ENCODE measurements at places on chromosomes 3 and 15.

GRCh38 chr3:145776782-145777408, 384.1 kb downstream of the PLOD2 start:
- peak; percentile 48 for DNase-seq

DNA sequence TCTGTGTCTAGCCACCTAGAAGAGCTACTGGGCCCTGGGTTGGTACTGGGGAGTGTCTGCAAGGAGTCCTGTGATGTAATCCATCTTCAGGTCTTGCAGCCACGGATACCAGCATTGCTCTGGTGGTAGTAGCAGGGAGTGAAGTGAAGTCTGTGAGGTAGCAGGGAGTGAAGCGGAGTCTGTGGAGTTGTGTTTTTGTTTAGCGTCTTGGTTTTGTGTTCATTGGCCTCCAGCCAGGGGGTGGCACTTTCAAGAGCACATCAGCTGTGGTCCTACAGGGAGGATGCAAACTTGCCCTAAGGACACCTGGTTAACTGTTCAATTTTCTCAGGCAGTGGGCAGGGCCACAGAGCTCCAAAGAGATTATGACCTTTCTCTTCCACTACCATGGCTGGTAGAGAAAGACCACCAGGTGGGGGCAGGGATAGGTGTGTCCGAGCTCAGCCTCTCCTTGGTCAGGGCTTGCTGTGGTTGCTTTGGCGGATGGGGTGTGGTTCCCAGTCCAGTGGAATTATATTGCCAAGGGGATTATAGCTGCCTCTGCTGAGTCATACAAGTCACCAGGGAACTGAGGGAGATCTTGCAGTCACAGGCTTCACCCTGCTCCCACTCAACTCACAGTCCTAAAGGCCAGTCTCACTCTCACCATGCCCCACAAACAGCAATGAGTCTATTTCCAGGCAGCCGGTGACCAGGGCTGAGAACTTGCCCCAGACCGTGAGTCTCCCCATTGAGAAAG, 424.7 kb downstream of the ZBBX start:
- DNase-seq: no peak

GRCh38 chr15:69896606-69897005, 201.1 kb downstream of the TLE3 start:
- no peak for DNase-seq

DNA sequence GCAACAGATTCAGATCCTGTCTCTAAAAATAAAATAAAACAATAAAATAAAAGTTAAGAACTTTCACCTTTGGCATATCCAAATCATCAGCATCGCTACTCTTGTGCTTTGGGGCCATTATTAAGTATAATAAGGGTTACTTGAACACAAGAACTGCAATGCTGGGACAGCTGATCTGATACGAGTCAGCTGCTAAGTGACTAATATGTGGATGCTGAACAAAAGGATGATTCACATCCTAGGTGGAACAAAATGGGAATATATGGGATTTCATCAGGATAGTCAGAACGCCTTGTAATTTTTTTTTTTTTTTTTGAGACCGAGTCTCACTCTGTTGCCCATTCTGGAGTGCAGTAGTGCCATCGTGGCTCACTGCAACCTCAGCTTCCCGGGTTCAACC, 29.7 kb downstream of the BUB1B start:
- DNase-seq: no peak

DNA sequence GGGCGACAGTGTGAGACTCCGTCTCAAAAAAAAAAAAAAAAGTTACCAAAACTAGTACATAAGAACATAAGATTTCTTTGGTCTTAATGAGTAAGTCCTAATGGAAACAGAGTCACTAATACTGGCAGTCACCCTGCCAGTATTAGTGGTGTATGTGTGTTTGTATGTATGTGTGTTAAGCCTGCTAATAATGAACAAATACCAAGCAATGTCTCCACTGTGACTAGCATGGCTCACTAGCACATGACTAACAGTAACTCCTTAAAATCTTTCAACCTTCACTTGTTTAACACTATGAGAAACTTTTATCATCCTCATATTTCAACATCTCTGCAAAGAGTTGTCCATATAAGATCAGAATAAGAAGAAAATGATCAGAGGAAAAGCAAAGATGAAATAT, 231.0 kb upstream of the ATP11B start:
- DNase-seq: no peak

GRCh38 chr15:51775967-51776816, 24.8 kb downstream of the TMOD2 start:
- DNase-seq: peak; percentile 68

DNA sequence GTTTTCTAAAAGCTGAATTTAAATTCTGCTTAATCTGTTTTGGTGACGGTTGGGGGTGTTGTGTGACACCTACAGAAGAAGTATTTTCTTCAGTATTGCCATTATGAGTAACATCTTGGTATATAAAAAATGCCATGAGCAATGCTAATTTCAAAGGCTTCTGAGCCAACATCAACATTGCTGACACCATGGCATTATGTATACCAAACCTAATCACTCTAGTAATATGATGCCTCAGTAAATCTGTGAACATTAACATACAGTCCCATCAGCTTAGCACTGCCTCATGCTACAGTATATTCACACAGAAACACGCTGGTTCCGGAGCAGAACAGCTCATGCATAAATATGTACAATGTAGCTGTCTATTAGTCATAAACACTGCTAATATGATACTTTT, 75.8 kb downstream of the ZPLD1 start:
- no peak for DNase-seq

GRCh38 chr15:46872981-46873330, 844.3 kb upstream of the SEMA6D start:
- no peak for DNase-seq

DNA sequence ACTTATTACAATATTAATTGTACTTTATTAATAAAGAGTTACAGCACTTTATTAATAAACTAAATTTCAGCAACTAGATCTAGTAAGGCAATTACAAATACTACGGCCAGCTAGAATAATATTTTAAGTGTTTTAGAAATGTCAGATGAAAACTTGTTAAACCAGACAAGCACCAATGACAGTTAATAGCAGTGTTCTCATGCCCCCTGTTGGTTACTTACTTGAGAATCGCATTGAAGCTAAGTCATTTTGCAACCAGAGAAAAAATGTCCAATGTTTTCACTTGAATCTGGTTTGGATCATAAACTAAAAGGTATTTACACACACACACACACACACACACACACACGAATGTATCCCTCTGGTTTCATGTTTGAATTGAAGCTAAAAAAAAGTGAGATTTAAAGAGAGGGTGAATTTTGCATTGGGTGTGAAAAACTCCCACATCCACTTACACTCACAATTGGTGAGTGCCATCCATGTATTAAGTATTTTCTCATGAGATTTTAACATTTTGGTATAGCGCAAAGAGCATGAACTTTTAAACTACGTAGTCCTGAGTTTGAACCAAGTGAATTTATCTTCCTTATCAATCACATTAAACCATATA, 347.7 kb downstream of the ZBBX start:
- DNase-seq: peak; percentile 27

- no peak for DNase-seq
Measured at GRCh38 chr3:147246906-147247305, 159.4 kb downstream of the ZIC4 start.

DNA sequence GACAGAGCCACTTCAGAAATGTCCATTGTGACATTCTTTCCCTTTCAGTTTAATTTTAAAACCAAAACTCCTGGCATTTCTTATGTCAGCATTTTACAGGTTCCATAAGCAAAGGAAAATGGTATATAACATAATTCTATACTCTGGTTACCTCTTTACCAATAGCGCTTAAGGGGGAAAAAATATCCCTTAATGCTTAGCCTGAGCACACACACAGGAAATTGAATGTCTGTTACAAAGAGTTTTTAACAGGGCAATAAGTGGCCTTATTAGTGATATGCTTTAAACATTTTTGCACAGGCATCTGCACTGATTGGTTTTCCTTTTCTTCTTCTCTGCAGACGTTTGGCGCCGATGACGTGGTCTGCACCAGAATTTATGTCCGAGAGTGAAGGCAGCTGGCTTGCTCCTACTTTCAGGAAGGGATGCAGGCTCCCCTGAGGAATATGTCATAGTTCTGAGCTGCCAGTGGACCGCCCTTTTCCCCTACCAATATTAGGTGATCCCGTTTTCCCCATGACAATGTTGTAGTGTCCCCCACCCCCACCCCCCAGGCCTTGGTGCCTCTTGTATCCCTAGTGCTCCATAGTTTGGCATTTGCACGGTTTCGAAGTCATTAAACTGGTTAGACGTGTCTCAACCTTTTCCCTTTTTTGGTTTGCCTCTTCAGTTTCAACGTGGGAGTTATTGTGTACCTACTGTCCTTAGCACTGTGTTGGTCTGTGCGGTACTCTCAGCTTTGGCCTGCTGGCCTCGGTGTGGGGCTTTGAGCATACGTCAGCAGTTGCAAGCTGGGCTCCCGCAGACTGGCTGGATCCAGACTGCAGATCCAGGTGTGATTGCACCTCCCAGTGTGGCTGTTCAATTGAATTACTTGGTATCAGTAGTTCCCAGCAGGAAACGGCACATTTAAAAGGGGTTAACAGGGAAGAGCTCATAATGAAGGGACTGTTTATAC, 7.7 kb downstream of the CRABP1 start:
- DNase-seq: no peak

GRCh38 chr15:90004252-90004651, 3.1 kb downstream of the ZNF710 start:
- no peak for DNase-seq

- no peak for DNase-seq
Measured at GRCh38 chr3:127410137-127410488, 122.3 kb upstream of the PRR20G start.

- DNase-seq: no peak
Measured at GRCh38 chr3:41129731-41130130, 69.6 kb upstream of the CTNNB1 start.

DNA sequence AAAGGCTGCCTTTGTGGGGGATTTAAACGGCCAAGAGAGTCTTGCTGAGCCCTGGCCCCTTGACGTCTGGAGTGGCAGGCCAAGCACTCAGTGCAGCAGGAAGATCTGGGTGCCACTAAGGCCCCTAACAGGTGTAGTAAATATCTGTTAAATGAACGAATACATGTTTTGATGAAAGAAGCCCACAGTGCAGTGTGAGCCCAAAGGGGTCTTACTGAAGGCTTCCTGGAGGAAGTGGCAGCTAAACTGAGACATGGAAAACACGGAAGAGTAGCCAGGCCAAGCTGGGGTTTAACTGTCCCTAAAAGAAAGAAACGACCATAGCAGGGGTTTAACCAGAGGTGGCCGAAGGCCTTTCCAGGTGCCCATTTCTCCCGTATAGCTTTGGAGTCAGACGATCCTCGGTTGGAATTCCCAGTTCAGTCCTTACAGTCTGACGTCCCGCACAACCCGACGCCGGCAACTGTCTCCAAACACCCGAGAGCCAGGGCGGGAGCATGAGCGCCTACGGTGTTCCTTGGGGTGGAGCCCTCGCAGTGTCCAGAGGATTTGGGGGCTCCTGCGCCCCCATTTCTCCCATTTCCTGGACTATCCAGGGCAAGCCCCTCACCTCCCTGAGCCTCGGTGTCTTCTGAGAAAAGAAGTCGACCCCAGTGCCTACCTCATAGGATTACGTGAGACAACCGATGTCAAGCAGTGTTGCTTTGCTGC, 910 bp upstream of the ABHD6 start:
- no peak for DNase-seq

DNA sequence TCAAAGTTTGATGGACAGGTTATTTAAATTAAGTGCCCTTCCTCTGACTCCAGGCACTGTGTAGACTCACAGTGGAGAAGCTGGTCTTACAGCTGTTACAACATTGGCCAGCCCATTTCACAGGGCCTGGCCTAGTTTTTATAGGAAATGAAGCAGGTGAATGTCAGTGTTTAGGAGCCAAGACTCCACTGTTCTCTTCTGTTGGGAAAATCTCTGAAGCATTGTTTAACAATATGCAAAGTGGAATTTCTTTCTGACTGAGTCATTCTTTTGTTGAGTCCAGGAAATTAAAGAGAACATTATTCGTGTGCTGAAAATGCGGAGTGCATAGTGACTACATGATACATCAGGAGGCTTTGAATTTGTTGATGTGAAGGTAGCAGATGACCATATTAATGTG, 64.7 kb downstream of the ARRDC4 start:
- no peak for DNase-seq

- no peak for DNase-seq
Measured at GRCh38 chr3:73716418-73716817, 91.7 kb upstream of the PDZRN3 start.

GRCh38 chr15:28125673-28126651, 26.8 kb upstream of the OCA2 start:
- peak; percentile 60 for DNase-seq

- DNase-seq: no peak
Measured at GRCh38 chr3:10772271-10773161, 43.5 kb upstream of the SLC6A11 start.

DNA sequence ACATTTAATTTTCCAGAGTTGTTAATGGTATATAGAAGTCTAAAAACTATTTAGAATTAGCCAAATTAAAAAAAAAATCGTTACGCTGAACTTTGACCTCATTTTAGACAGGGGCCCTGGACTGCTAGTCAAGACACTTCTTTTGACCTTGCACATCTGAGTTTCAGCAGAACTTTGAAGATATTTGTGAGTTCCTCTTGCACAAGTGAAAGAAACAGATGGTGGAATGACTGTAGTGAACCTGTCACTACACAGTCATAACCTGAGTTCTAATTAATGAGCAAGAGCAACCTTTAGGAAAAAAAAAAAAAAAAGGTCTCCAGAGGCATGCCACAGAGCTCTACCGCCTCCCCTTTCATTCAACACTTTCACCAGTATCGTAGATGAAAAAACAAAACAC, 5.3 kb downstream of the MYO5C start:
- no peak for DNase-seq

- DNase-seq: no peak
Measured at GRCh38 chr15:31993062-31993461, 37.3 kb upstream of the CHRNA7 start.

DNA sequence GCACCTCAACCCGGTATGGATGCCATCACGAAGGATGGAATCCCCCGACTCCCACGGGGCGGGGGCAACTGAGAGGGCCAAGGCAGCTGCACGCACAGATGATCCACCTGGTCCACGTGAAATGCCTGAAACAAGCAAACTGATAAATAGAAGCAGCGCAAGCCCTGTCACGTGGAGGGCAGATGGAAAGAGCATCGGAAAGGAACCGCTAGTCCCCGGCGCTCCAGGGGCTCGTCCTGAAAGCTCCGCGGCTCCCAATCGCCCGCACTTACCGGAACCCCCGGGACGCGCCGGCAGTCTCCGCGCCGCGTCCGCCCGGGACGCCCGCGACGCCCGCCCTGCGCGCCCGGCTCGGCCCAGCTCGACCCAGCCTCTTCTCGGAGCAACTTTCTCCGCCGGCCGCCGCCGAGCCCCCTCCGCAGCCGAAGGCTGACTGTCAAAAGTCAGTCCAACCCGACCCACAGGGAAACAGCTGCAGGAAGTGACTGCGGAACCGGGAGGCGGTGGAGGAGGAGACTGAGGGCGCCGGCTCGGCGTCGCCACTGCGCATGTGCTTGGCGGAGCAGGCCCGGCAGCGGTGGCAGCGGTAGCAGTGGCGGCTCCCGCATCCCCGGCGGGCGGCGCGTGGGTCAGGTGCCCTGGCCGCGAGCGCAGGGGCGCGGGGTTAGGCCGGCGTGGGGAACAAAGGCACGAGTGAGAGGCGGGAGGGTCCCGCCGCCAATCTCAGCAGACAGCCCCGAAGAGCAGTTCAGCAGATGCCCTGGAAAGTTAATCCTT, at the start of gene ZMAT3:
TSS of gene ZMAT3 (minus strand) at position 487 of the 777 bp plus-strand sequence. CDS start 4,057 bp downstream, outside the sequence.
- DNase-seq: peak; percentile 81
